ENCODE measurements at places on chromosomes 1 and 21.
A peak's percentile ranks its signal among the peaks of the same experiment; 100 is the strongest.

DNA sequence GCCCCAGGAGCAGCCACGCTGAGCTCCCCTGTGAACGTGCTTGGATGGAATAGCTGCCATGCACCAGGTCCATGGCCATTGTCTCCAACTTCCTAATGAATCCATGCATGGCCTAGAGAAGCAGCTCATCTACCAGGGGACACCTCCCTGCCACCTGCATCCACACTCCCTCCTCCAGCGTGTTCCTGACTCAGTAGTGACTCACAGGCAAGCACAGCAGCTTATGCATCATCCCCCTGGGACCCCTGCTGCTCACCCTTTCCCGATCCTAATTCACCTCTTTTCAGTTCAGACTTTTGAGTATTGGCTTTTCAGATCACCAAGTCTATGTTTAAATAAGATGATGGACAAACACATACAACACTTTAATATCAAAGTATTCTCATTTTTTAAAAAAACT is 39.9 kb upstream of the TADA1 start:
- DNase-seq = no peak

DNA sequence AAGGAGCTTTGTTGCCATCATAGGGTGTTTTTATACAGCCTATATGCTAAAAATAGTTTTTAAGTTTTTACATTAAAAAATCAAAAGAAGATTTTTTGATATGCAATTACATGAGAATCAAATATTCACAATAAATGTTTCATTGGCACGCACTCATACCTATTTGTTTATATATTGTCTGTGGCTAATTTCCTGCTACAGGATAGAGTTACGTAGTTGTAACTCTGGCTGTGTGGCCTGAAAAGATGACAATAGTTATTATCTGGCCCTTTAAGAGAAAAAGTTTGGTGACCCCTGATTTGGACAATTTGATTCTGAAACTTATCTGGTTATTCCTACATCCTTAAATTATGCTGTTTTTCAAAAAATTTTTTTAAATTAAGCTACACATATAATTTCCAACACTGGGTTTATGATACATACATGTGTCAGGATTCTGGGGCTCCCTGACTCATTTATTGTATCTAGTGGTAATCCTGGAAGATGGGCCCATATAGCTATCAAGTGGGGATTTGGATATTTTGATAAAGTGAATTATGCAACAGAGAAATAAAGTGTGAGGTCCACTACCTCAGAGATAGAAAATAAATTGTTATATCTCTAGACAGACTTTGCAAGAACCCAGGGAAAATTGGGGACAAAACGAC is 370.2 kb upstream of the LYPLAL1 start:
- no peak for DNase-seq

DNA sequence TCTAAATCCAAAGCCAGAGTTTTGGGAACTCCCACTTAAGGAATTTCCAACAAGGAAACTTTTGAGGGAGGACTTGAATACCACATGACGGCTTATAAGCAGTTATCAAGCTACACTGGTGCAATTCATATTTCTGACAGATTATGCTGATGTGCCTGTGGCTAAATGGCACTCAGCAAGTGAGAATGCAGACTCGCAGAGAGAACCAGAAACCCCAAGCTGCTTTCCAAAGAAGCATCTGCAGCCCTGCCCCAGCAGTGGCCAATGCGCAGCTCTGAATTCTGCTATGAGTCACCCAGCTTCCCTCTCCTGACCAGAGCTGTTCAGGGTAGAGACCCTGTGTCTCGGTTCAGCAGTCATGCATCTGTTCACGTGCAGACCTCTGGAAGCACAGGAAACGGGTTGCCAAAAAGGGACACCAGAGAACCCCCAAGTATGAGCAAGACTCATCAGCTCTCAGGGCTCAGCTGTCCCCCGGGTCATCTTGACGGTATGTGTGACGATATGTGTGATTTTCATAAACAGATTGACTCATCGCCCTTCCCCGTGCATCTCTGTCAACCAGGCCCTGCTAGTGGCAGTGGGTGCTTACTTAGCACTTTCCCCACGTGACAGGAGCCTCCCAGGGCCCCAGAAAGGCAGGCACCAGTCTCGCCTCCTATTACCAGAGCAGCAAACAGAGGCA is 76.3 kb downstream of the ITPKB start:
- no peak for DNase-seq

DNA sequence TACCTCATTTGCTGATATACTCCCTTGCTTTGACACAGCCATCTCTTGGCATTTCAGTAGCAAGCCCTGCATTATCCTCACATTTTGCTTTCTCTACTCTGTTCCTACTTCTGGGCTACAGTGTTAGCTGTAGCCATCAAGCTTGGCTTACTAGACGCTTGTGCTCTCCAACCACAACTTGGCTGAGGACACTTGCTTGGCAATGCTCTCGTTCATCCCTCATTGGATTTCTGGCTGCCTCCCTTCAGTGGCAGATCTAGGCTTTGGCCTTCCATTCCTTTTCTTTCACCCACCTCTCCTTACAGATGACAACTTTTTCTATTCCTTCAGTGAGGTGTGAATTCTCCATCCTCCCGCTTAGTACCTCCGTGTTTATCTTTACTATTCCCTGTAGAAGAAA is 428.7 kb upstream of the LRRC7 start:
- no peak for DNase-seq

GRCh38 chr1:2519729-2520128 is 6.7 kb downstream of the PANK4 start:
- no peak for DNase-seq

DNA sequence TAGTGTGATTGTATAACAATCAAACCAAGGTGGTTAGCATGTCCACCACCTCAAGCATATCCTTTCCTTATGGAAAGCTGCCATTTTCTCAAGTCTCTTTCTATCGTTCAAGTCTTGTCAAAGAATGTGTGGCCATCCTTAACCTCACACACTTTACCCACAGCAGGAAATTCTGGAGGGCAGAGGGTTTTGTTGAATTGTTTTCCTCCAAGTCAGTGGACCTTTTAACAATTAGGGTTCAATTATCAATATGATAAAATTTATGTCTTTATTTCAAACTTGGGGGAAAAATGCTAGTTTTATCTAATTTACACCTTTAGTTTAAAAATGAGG is 14.2 kb upstream of the PTPRC start:
- DNase-seq = no peak

DNA sequence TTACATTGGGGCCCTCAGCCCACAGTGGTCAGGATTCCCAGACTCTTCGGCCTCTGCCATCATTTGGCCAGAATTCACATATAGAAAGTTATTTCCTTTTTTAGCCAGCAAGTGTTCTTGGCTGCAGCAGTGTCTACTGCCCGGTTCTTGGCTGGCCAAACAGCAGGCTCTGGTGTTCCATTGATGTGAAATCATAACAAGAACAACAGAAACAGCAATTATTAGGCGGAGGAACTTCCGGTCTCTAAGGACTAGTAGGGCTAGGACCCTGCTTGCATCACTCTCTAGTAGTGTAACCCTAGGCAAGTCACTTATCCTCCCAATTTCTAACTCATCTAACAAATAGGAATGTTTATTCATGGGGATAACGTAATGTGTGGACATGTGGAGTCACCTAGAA is 8.7 kb upstream of the GJA5 start:
- no peak for DNase-seq

DNA sequence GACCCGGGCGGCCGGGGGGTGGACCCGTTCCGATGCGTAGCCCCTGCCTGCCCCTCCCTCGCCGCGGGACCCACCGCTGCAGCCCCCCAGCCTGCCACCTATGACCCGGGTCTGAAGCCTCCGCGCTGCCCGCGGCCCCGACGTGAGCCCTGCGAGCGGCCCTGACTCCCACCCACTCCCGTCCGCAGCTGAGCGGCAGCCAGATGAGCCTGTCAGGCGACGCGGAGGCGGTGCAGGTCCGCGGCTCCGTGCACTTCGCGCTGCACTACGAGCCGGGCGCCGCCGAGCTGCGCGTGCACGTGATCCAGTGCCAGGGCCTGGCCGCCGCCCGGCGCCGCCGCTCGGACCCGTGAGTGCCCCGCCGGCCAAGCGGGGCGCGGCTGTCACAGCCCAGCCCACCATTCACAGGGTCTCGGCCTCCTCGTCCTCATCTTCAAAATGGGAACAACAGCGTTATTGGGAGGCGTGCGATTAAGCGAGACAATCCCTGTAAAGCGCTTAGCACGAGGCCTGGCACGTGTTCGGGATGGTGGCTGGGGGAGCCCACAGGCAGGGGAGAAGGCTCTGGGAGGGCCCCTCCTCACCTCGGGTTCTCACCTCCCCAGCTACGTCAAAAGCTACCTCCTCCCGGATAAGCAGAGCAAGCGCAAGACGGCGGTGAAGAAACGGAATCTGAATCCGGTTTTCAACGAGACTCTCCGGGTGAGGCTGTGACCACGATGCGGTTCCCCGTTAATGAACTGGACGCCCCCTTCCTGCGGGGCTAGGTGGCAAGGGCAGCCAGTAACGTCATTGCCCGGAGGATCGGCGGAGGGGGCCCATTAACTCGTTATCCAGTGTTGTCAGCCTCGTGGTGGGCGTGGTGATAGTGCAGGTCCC is 8.2 kb downstream of the SYTL1 start:
- no peak for DNase-seq

DNA sequence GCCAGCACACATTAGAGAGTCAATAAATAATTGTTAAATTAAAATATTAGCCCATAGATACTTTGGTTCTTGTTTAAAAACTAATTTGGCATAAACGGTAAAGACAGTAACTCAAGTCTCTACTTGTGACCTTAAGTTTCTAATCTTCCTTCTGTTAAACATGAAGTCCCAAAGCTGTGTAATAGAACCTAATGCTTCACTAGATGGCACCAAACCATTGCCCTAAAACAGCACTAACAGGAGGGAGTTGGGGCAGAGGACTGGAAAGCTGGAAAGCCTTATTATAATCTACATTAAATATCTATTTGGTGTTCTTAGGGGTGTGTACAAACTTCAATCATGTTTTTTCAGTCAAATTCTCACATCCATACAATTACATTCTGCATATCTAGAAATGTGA is 176.7 kb downstream of the OLFM3 start:
- no peak for DNase-seq

DNA sequence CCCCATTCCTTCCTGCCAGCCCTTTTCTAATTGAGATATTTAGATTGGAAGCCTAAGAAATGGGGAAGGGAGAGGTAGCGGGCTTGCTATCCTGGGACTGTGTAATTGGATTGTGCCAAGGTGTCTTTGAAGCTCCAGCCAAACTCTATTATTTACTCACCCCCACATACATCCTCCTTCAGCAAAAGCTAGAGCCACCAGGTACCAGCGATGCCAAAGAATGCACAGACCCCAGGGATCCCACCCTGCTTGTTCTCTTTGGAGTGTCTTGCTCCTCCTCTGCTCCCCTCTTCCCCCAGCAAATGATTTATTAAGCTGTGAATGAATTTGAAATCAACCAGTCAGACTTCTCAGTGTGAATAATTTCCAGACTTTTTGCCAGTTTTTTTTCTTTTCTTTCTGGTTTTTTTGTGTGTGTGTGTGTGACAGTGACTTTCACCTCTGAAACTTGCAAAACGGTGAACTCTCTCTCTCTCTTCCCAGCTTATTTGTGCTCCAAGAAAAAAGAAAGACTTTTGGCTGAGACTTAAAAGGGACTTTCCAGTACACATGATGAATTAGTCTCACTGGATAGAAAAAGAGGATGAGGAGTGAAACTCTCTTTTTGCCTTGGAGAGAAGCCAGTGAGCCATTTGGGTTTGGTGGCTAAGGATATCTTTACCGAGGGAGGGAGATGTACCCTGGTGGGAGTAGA is 1.8 kb downstream of the VASH2 start:
- no peak for DNase-seq

- DNase-seq = no peak
Observed at GRCh38 chr1:166974647-166975345, 544 bp downstream of the ILDR2 start.

GRCh38 chr1:24855474-24855873 is 74.6 kb downstream of the RUNX3 start:
- no peak for DNase-seq

- no peak for DNase-seq
Observed at GRCh38 chr1:167820684-167821355, 93.1 kb downstream of the ADCY10 start.

- no peak for DNase-seq
Observed at GRCh38 chr1:35046730-35047129, 15.0 kb upstream of the ZMYM6 start.

DNA sequence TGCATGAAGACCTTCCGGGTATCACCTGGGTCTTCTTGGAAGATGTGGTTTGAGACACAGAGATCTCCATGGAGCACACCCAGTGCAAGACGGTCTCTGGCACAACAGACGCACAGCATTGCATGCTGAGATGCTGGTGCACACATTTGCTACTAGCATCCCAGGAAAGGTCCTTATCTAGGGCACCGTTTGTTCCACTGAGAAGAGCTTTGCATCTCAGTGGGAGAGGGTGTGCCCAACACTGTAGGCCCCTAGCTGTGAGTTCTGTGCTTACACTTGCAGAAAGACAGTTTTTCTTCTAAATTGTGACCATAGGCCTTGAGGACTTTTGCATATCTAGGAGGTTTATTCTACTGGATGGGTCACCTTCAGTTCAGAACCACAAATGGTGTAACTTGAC is 554.1 kb downstream of the MATN1 start:
- no peak for DNase-seq

DNA sequence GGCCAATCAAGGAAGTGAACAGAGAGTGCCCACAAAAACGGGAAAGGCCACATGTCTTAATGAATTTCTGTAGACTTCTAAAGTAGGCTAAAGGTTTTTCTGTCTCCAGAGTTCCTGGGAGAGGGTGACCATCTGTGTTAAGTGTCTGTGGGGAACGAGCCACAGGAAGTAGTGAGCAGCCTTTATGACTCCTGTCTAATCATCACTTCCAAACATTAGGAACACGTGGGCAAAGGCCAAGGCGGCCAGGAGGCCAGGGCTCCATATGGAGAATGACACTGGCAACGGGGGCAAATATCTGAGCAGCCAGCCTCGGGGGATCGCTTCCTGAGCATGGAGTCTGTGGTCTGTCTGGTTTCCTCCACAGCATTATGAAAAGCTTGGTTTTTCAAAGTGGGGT is 7.1 kb downstream of the FAM89A start:
- DNase-seq = no peak

GRCh38 chr1:159282118-159282517 is 20.0 kb upstream of the FCER1A start:
- DNase-seq = no peak

DNA sequence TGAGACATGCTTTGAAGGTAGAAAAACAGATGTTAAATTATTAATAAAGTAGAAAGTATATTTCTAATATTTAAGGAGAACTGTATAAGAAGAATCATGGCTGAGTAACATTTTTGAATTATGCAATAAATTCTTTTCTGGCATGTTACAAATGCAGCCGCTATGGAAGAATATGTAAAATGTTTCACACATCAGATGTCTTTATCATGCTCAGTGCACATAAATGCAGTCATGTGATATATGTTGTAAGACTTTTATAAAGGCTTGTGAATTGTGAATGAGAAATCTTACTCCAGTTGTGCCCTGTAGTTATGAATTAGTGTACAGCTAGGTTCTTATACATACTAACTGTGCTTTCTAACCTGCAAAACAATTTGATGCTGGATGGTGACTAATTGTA is 53.5 kb downstream of the LRRC8B start:
- no peak for DNase-seq

- DNase-seq = no peak
Observed at GRCh38 chr1:204920511-204920910, 49.8 kb downstream of the NFASC start.

- DNase-seq = no peak
Observed at GRCh38 chr21:41746744-41747006, 20.2 kb downstream of the RIPK4 start.

GRCh38 chr1:150186789-150187559 is 37.3 kb downstream of the PLEKHO1 start:
- peak; percentile 62 for DNase-seq

GRCh38 chr1:114289306-114289705 is 135.6 kb upstream of the SYT6 start:
- DNase-seq = no peak
